Cortex of kidney (tissue), 1 donor: ENCODE measurements at places on chromosomes 1 and 21.

- DNase-seq = no peak
Observed at GRCh38 chr1:69409731-69410456, 157.8 kb upstream of the LRRC7 start.

DNA sequence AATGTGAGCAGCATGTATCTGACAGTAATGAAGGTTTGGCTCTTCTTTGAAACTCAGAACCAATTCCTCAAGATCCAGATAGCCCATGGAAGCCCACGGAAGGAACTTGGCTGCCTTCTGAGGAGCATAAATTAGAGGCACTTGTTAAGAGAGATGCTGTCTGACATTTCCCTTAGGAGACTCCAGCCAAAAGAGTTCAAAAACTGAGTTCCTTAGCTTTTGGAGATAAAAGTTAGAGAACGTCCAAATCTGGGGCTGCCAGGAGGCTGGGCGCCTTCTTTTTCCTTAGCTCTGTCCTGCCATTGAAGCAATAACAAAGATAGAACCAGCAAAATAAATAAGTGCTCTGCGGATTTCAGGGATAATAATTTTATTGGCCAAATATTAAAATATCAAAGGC lies 439.6 kb upstream of the USP24 start:
- DNase-seq = no peak

DNA sequence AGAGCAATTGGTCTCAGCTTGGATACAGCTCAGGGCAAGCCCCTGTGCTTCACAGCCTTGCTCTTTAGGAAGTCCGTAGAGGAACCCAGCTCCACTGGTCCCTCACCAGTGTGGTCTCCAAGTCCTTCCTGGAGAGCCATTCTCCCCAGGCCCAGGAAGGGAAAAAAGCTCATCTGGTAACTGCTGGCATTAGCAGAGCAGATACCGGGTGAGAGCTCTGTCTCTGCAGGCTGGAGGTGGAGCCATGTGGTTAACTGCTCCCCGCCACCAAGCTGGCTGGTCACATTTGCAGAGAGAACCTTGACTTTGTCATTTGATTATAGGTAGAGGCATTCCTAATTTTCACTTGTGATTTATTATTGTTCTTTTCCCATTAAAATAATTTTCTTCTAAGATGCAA lies 169.6 kb downstream of the ROR1 start:
- DNase-seq = no peak

- DNase-seq = no peak
Observed at GRCh38 chr1:53530550-53530949, 71.4 kb downstream of the DMRTB1 start.

DNA sequence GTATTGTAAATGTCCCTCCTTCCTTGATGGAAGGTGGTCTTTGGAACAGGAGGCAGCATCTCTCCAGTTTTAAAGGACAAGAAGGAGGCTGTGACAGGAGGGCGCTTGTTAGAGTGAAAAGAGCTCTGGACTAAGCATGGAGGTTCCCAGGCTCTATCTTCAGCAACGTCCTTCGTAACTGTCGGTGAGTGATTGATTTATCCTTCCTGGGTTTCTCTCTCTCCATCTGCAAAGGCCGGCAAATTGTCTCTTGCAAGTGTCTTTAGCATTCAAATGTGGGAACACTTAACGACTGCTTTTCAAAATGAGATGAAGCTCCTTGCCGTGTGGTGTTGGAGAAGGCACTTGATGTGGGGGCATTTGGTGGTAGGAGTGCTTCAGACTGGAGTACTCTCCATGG lies 15.2 kb downstream of the S100A11 start:
- no peak for DNase-seq

- DNase-seq = no peak
Observed at GRCh38 chr1:34128186-34128889, 36.7 kb downstream of the CSMD2 start.
